ENCODE measurements at places on chromosomes 7 and 10.

GRCh38 chr10:35223016-35223415 lies 96.4 kb downstream of the CREM start:
- no peak for DNase-seq

DNA sequence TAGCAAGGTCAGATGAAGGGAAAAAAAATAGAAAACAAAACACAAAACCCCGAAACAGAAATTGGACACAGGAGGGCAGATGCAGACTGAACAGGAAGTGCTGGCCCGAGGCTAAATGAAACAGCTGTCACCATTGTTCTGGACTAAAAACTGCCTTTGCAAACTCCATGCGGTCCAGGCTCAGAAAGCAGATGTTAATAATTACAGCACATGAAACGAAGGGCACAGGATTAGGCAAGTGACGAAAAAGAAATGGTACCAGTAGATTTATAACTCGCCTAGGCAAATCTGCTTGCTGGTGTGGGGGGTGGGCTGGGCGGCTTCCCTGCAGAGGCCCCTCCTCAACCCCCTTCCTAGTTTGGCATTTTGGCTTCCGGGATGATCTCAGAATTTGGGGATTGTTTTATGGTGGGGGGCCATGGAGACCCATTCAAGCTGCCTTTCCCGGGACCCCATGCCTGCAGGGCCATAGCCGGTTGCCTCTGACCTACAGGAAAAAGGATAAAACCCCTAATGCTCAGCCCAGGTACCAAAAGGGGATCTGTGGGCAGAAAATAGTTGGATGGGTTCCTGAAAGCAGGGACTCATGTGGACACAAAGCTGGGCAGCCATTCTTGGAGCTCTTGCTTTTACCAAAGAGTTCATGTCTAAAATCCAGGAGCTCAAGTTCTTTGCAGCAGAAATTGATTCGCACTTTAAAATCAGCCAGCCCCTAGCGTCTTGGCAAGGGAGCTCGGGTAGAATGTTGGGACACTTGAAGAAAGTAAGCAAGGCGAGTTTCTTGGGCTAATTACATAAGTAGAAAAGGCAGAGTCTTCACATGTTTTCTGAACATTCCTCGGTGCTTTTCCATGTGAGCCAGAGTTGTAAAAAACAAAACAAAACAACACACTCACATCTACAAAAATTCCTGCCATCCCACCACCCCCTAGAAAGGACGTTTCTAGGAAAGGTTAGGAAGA lies 39.0 kb upstream of the EMX2 start:
- peak; percentile 21 for DNase-seq

GRCh38 chr7:71905821-71906220 lies 506.3 kb downstream of the CALN1 start:
- DNase-seq: no peak

GRCh38 chr10:131435760-131436457 lies 124.4 kb upstream of the TCERG1L start:
- DNase-seq: no peak

- no peak for DNase-seq
Measured at GRCh38 chr10:4013651-4014121, 228.7 kb upstream of the KLF6 start.

DNA sequence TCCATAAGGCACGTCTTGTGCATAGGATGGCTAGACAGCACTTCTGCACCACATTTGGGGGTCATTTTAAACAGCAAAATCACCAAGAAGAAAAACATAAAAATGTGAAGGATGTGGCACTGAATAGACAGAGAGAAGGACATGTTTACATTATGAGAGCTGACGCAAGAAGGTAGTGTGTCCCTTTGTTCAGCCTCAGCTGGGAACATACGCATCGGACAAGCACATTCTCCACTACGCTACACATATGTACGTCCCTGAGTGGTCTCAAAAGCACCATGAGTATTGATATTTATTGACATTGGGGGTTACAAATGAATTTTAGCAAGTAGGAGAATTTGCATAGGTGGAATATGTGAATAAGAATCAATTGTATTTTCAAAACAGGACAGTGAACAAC lies 20.2 kb downstream of the DDC start:
- DNase-seq: no peak

DNA sequence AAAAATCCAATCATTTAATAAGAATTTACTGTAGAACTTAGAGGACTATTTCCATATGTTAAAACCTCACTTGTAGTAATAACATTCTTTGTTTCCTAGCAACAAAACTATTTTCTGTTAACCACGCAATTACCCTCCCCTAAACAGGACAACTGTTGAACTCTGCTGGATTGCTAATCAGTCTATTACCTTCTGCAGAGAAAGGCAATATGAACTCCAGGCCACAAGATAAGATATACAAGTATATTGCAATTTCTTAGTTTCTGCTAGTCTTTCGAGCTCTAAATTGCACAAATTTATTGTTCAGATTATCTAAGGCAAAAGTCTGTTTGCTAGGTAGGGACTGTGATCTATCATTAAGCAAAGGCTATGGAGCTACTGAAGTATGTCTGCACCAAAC lies 920.1 kb upstream of the LRRN3 start:
- DNase-seq: no peak

- DNase-seq: no peak
Measured at GRCh38 chr10:32167450-32167849, 111.2 kb upstream of the KIF5B start.

- DNase-seq: peak; percentile 59
Measured at GRCh38 chr7:51366930-51367613, 50.5 kb upstream of the COBL start.

DNA sequence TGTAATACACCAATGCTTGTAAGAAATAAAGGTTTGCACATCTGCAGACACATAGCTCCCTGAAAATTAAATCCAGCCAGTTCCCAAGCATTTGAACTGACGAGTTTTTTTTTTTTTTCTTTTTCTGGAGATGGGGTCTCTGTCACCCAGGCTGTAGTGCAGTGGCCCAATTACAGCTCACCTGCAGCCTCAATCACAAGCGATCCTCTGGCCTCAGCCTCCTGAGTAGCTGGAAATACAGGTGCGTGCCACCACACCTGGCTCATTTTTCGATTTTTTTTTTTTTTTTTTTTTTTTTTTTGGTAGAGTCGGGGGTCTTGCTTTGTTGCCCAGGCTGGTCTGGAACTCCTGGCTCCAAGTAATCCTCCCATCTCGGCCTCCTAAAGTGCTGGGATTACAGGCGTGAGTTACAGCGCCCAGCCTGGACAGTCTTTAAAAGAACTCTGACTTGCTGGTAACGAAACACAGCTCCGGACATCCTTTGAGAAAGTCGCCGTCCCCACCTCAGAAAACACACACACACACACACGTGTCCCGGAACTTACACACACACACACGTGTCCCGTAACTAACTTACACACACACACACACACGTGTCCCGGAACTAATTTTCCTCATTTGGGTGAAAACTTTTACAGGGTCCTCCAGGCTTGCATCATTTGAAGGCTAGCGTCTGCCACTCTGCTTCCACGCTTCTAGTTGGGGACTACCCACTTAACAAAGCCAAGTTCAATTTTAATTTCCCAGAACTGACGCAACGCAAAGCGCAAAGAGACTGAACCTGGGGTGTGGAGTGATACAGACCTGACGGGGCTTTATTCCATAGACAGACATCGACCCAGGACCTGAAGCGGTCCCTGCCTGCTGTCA lies 18.6 kb downstream of the OCM2 start:
- peak; percentile 29 for DNase-seq

DNA sequence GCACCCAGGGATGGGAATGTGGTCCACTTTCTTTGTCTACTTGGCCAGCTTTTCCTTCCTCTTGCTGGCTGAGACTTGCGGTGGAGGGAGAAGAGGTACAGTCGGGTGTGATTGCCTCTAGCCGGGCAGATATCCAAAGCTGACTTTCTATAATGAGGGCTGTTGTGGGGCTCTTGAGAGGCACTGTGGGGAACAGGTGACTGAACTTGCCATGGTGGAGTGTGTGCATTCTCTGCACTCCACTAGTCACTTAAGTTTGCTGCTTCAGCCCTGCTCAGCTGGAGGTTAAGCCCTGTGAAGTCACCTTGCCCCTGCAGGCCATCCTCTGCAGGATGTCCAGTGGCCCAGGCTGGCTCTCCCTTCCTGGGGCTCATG lies 116.6 kb downstream of the AOAH start:
- DNase-seq: no peak

DNA sequence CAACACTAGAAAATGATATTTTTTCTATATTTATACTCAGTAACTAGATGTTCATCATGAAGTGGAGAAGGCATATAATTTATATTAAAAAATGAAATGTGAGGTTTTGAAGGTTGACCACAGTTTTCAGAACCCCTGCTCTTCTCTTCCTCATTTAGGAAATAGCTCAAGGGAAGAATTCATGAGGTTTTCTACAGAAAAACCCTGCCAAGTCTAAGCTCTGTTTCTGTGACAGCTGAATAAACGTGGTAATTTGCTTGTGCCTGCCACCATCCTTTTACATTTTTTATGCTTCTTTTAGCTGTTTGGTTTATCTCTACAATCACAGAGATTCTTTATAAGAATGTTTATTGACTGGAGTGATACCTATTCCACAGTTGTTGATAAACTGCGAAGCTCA lies 630.3 kb upstream of the POT1 start:
- DNase-seq: no peak

DNA sequence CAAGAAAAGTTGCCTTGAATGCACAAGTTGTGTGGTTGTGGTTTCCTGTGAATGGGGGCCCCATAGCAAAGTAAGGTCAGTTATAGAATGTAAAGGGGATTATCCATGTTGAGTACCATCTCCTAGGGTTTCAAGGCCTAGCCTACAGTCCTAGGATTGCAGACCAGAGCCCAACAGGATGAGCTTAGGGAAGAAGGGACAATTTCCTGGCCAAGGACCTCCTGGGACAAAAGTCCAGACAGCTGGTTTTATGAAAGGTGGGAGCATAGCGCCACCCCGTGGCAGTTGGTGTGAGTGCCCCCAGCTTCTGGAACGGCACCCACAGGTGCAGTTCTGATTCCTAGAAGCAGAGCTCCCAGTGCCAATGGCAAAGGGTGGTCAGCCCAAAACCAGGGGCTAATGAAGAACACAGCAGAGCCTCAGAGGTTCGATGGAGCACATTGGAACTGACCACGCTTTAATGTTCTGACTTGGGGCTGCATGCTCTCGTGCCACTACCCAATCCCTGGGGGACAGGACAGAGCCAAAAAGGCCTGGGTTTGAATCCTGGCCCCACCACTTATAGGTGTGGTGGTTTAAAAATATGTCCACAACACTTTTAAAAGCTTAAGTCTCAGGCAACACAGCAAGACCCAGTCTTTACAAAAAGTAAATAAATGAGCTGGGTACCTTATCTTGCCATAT lies 25.8 kb upstream of the TMEM120A start:
- peak; percentile 71 for DNase-seq

DNA sequence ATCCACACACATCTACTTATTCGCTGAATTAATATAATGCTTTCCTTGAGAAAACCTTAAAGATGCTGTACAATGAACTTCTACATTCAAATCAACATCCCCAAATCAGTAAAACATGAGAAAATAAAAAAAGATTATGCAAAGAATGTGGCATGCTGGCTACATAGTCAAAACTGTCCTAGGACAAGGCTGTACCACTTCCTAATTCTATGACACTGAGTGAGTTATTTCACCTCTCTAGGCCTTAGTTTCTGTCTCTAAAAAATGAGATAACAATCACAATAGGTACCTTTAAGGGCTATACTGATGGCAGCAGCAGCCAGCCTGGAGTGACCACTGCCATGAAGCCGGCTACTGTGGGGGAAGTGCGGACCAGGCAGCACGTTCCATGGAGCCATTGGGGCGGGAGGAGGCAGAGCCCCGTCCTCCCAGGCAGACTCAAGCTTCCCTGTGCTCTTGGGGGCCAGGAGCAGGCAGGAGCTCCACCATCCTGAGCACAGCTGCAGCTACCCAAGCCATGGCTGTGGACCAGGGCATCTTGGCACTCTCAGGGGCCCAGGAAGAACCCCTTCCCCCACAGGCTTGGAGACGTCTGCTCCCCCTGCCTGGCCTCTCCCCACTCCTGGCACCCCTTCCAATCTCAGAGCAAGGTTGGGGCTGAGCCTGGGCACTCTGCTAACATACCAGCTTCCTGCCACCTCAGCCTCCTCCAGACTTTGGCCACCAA lies 110.2 kb downstream of the ELAPOR2 start:
- no peak for DNase-seq

DNA sequence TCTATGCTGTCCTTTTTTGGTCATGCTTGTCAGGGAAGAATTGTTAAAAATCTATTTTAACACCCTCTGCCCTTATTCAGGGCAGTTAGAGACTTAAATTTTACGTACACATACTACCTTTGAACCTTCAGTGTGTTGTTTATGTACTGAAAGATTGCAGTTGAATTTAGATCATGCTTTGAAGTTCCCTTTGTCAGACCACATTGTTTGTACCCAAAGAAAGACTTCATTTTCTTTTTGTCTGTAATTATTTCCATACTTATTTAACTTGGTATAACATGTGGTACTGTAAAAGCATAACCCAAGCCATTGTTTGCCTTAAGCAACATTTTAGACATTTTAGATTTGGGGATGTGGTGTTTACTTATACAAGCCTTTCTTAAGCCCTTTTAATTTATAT lies 96.1 kb downstream of the MMRN2 start:
- DNase-seq: no peak

DNA sequence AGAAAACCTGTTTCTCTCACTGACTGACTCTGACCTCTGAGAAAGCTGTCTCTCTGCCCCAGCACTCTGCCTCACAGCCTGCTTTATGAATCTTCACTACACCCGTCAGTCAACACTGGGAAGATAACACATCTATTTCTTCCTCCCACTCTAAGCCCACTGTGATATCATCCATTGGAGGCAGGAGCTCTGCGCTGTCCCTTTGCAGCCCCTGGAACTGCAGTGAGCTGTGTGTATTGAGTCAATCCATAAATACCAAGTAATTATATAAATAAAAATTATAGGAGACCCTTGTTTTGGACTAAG lies 17.2 kb upstream of the FXYD4 start:
- DNase-seq: peak; percentile 36

DNA sequence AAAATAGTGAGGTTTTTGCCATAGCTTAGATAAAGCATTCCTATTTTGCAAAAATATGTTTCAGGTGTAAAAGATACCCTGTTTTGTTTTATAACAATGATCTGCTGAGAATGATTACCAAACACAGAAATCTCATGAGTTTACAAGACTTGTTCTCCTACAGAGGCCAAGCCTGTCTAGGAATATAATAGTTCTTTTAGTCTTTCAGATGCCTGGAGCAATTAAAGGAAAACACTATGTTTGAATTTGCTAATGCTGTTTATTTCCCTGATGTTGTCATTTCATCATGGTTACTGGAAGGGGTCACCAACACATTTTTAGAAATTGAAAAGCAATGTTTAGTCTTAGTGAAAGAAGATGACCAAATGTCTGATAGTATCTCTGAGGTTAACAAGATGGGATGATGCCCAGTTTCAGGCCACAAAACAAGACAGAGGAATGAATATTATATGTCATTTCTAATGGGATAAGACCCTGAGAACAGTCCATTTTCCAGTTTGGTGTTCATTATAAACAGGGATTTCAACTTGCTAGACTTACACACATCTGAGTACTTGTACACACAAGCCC lies 559.9 kb downstream of the INHBA start:
- DNase-seq: no peak

DNA sequence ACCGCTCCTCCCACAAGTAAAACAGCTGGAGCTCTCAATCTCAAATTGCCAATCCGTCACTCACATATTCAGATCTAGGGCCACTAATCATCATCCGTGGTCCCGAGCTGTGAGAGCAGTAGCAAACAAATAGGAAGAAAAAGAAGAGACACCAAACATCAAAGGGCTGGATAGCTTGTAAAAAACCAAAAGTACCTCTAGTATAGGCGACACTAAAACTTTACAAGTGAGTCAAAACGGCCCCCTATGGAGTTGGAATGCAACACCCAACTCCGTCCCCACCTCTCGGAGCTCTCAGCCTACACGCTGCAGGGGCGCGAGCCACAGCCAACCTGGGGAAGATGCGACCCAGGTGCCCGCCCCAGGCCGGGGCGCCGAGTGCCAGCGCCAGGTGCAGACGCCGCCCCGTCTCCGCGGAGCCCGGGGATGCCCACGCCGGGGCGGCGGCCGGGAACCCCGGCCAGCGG lies 581 bp downstream of the FAM3C start:
- DNase-seq: peak; percentile 41
